Muscle of back (tissue), 13 donors: ENCODE measurements at places on chromosomes 4 and X.

GRCh38 chr4:17595471-17596005, 18.5 kb downstream of the LAP3 start:
- no peak for DNase-seq

- no peak for DNase-seq
Measured at GRCh38 chr4:56080384-56080783, 131.6 kb downstream of the CEP135 start.

DNA sequence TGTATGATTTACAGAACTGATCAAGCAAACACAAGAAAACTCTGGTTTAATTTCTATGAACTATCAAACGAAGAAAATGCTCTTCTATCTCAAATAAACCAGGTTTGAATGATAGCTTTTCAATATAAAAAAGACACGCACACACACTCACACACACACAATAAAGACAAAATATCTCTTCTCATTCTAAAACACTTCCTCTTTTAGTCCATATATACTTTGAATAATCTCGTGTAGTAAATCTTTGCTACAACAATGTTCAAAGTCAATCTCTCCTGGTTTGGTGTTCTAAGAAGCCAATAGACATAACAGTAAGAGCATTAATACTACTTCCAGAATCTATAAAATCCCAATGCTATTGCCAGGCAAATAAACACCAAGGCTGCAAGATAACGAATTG, 13.3 kb downstream of the CXCL2 start:
- no peak for DNase-seq

- no peak for DNase-seq
Measured at GRCh38 chrX:153928846-153929245, 2.8 kb upstream of the ARHGAP4 start.

- DNase-seq = no peak
Measured at GRCh38 chrX:103183912-103184311, 31.0 kb upstream of the BEX4 start.

DNA sequence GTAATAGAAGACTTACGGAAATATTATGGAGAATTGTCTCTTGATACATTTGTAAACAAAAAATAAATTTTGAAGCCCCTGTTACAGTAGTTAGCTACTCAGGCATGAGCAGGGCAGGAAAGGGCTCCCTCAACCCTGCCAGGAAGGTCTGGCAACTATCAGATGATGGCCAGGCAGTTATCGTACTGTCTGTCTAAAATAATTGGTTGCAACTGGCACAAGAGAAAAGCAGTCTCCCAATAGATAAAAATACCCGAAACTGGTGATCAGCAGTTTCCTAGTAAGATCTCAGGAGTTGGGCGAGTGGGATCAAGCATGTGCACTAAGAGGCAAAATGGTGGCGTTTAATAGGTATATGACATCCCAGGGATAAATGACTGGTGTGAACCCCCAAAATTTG, 1336.3 kb downstream of the C4orf33 start:
- no peak for DNase-seq

GRCh38 chr4:53747401-53747800, 156.1 kb upstream of the LNX1 start:
- DNase-seq = no peak

DNA sequence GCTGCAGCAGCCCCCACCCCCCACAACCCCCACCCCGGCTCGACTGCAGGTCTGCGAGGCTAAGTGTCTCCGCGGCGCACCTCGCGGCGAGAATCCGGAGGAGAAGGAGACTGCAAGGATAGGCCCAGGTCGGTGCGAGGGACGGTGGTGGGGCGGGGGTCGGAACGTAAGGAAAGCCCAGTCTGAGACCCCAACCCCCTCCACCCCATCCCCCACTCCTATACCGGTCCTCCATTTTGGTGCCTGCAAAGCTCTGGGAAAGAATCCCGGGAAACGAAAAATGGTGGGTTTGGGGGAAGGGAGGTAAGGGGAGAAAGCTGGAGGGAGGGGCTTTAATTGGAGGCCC, 614 bp downstream of the BEX3 start:
- peak; percentile 45 for DNase-seq

- DNase-seq = no peak
Measured at GRCh38 chrX:336227-336626, 17.6 kb upstream of the GTPBP6 start.

- no peak for DNase-seq
Measured at GRCh38 chr4:129970801-129971200, 874.8 kb downstream of the C4orf33 start.

DNA sequence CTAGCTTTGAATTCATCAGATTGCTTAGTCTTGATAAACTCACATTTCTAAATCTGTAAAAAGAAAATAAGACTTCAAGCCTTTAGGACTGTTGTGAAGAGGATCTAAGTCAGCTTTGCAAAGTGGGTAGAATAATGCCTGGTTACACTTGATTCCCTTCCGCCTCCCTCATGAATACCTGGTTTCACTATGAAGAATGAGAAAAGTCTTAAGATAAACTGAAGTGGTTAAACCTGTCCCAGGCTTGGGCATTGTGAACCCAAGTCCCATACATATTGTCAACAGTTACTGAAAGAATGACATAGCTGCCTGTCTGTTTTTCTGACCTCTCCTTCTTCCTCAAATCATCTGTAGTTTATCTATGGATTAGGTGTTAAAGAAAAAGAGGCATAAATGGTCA, 16.7 kb upstream of the GBA3 start:
- no peak for DNase-seq

GRCh38 chr4:93303440-93303839, 525.1 kb upstream of the ATOH1 start:
- DNase-seq = no peak

DNA sequence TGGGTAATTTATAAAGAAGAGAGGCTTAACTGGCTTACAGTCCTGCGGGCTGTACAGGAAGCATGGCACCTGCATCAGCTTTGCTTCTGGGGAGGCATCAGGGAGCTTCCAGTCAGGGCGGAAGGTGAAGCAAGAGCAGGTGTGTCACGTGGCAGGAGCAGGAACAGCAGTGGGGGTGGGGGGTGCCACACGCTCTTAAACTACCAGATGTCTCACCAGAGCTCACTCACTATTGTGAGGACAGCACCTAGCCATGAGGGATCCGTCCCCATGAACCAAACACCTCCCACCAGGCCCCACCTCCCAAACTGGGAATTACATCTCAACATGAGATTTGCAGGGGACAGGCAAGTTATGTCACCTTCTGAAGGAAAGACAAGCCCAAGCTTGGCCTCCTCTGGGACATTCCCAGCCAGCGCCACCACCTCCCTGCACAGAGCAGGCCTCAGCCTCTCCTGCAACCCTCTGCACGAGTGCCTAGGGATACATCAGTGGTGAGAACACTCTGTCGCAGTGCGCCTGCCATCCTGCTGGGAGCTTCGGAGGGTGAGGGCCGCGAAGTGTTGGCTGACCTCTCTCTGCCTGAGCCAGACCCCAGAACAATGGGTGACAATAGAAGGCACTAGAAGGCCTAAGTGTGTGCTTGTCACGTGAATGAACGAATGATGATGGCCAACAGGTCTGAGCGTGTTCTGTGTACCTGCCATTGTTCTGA, 244.3 kb downstream of the EVC2 start:
- DNase-seq = no peak

GRCh38 chrX:13387666-13388494, 68.0 kb upstream of the ATXN3L start:
- DNase-seq = no peak

GRCh38 chr4:169215656-169216055, 55.1 kb downstream of the SH3RF1 start:
- DNase-seq = no peak

DNA sequence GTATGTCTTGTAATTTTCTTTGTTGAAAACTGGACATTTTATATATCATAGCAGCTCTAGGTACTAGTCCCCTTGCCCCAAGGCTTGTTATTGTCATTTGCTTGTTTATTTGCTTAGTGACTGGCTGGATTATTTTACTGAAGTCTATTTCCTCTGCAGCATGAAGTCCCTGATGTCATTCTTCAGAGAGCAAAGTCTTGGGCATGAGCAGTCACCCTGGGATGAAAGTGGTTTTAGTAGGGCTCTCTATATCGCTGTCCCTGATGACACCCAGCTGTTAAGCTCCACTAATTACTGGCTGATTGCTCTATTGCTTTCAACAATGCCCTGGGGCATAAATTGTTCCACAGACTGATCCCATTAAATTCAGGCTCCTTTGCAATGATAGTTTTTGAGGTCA, 113.5 kb upstream of the USP9X start:
- no peak for DNase-seq

DNA sequence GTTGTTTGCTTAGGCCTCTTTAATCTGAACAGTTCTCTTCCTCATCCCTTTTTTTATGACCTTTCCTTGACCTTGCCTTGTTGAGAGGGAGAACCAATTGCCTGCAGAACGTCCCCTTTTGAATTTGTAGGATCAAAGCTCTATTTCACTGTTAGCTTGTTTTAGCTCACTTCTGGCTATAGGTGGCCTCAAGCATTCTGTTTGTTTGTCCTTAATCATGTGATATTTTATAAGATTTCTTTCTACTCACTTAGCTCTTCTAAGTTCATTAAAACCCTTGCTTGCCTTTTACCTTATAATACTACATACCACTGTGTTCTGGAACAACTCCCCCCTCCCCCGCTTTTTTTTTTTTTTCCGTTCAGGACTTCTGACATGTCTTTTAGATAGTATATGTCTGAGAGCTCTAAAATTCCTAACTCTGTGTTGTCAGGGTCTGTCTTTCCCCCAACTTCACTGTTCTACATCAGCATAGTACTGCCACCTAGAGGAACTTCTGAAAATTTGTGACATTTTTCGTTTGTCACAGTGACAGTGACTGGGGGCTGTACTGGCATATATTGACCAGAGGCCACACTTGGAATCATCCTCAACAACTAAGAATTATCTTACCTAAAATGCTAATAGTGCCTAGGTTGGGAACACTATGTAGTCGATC, 128.5 kb downstream of the LARP7 start:
- peak; percentile 8 for DNase-seq

DNA sequence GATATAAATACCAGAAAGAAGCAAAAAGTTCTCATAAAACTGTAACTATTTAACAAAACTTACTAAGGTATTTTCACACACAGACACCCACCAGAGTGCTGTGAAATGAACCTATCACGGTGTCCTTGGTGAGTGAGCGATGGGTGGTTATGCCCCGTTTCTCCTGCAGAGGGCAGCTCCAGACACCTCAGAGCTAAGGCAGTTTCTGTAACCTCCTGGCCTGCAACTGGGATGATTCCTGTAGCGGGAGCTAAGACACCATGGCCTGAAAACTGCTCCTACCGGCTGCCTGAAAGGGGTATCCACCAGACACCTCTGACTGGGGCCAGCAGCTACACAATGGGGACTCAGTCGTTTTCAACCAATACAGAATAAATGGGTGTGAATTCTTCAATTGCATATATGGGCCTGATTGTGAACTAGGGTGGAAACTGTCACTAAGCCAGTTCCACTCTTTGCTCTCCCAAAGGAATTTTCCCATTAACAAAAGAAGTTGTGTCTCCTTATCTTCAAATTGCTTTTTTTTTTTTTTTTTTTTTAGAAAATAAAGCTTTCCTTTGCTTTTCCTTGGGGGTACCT, 2375.8 kb upstream of the TENM3 start:
- peak; percentile 27 for DNase-seq

DNA sequence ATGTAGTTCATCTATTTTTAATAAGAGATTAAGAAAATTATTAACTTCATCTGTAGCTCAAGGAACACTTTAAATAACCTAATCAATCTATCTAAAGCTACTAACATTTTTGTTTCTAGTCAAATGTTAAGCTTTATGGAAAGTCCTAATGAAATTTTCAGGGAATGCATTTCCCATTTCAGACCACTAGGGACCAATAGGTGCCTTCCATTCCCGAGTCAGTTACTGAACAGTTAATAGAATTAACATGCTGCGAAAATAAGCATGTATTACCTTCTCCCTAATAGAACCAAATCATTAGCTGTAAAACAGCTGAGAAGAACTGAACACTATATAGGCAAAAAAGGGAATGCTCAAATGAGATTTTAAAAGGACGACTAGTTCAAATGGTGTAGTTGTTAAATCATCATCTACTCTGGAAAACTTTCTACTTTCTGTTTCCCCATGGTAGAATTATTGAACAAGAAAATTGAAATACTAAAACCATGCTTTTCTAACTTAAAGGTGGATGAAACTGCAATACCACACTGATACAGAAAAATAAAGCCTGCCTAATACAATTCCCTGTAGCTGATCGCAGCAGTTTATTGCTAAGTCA, 22.5 kb downstream of the STX18 start:
- DNase-seq = no peak

DNA sequence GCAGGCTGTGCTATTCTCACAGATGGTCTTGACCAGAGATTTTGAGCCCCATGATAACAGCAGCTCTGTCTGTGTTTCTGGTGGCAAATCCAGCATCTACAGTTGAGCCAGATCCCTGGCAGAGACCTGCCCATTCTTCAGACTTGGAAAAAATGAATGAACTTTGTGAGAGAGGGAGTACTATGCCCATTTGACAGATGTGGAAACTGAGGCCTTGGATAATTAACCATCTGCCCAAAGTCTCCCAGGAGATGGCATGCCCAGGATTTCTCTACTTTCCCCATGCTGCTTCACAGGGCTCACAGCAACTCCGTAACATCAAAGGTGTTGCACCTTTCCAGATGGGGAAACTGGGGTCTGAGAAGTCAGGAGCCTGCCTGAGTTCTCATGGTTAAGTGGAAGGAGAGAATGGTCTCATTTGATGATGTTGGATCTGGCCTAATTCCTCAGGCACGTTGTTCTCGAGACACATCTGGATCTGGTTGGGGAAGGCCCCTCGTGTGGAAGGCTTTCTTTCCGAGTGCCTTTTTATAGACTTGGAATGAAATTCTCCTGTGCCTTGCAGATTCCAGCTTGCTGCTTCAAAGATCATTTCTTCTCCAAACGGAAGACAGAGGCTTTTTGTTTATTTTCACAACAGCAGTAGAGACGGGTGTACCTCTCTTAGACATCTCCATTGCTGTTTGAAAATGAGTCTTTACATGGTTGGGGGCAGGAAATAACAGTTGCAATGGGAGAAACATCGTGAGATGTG, 73.3 kb upstream of the STX18 start:
- peak; percentile 85 for DNase-seq

DNA sequence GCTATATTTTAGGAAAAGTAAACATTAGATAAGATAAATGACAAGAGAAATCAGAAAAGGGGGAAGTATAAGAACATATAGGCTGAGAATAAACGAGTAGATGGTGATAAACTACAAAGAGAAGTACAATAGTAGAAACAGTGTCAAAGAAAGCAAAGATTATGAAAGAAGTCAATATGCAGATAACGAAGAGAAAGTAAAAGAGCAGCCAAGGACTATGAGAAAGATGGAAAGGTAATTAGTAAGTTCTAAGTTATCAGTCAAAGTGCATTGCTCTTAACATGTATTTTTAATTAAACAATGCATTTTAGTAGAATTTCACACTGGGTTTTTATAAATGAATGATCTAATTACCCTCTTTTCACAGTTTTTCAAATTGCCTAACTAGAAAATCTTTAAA, 1801.3 kb upstream of the PCDH10 start:
- no peak for DNase-seq

GRCh38 chr4:55355555-55355954, 9.5 kb downstream of the SRD5A3 start:
- DNase-seq = no peak

DNA sequence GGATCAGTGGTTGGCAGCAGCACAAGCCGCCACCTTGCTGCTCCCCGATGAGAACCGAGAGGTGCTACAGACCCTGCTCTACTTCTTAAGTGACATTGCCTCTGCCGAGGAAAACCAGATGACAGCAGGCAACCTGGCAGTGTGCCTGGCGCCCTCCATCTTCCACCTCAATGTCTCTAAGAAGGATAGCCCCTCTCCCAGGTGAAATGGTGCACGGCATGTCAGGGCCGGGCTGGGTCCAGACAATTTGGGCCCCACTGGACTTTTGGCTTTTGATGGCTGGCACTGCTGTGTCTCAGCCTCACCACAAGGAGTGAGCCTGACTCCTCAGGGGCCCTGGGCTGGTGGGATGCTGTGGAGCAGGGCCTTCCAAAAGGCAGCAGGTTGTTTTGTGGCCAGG, 74.1 kb downstream of the STARD8 start:
- no peak for DNase-seq
